ENCODE measurements at places on chromosomes 16 and 17.

GRCh38 chr17:57697891-57698711 lies 47.0 kb downstream of the CCDC182 start:
- DNase-seq: no peak

- DNase-seq: peak; percentile 70
Observed at GRCh38 chr17:4492721-4493561, 5.7 kb upstream of the SPNS2 start.

GRCh38 chr17:65485388-65486299 lies 75.8 kb downstream of the AXIN2 start:
- no peak for DNase-seq

DNA sequence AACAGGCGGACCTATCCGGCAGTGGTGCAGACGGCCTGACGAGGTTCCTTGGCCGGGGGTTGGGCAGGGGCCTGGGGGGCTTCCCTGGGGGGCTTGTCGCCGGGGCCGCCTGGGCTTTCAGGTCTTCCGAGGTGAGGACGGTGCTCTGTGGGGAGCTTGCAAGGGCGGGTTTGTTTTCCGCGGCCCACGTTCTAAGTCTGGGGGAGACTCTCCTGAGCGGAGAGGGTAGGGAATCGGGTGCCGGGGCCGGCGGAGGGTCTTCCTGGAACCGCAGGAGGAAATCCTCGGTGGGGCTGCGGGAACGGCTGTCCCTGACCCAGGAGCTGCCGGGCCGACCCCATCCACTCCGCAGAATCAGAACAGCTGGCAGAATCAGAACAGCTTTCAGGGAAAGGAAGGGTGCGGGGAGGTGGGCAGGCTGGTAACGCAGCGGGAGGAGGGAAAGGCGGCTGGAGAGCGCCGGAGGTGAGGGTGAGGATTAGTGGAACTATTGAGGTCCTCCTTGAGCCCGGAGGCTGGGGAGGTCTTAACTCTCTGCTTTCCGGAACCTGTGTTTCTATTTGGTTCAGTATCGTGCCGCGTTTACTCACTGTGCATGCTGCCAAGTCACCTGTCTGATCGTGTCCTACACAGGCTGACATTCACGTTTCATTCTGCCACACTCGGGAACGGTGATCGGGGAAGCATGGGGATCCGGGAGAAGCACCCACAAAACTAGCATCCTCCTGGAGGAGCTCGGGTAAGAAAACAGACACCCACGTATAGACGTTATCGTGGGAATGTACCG lies 28.9 kb downstream of the CPSF4L start:
- DNase-seq: no peak

DNA sequence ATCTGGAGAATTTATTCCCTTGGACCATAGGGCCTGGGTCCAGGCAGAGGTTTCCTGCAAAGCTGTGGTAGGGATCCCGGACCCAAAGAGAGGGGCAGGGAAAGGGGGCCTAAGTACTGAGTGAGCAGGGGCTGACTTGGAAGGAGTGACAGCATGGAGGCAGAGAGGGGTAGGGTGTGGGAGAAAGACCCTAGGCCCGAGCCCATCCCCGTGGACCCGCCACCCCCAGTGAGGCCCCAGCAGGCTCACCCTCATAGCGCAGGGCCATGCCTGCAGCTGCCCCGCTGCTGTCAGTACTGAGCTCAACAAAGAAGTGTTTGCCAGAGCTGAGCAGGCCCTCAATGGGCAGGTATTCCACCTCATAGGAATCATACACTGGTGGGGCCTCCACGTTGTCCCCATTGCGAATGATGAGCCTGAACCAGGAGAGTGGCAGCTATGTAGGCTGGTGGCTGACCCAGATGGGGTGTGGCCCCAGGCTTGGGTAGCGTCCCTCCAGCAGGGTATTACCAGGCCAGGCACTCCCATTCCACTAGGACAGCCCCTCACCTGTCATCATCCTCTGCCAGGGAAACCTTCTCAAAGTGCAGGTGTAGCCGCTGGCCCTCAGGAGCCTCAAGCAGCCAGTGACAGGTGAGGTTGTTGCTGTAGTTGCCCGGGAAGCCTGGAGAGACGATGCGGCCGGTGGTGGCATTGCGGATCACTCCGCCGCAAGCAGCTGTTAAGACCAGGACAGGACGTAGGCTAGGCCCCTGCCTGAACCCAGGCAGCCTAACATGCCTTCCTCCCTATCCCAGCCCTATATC lies 9.1 kb upstream of the PHF12 start:
- no peak for DNase-seq

- no peak for DNase-seq
Observed at GRCh38 chr17:74703311-74703710, 9.4 kb downstream of the CD300LF start.

DNA sequence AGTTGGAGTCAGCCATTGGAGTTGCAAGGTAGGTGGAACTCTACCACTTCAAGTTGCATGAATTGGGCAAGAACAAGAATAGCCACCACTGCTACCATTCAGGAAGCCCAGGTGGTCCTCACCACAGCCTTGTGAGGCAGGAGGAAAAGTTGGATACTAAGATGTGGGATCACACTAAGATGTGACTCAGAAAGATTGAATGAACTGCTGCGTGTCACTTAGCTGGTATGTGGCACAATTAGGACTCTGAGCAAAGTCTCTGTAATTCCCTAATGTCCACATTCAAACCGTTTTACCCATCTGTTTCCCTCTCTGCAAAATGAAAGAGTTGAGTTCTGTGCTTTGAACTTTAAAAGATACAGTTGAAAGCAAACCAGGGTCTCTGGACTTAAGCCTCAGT lies 44.7 kb upstream of the HS3ST3A1 start:
- DNase-seq: no peak

- no peak for DNase-seq
Observed at GRCh38 chr17:71486261-71486660, 634.6 kb upstream of the SOX9 start.

GRCh38 chr17:79793924-79794304 lies 3.0 kb downstream of the CBX8 start:
- no peak for DNase-seq

DNA sequence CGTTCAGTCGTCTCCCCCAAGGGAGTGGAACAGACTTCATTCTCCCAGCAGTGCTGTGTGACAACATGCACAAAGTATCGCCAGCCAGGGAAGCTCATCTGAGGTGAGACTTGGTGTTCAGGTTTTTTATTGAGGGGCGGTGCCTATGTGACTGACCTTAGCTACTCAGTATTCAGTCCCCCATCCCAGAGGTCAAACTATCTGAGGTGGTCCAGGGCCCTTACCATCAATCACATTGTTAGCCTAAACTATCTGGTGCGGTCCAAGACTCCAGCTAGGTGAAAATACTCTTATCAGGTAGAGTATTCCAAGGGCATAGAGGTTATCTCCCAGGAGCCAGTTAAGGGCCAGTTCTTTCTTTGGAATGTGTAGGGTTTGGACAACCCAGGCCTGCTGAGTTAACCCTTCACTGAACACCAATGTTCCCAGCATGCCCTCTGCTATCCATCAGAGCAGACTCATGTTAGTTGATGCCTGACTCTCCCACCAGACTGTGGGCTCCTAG lies 5.4 kb upstream of the CACNG1 start:
- no peak for DNase-seq

DNA sequence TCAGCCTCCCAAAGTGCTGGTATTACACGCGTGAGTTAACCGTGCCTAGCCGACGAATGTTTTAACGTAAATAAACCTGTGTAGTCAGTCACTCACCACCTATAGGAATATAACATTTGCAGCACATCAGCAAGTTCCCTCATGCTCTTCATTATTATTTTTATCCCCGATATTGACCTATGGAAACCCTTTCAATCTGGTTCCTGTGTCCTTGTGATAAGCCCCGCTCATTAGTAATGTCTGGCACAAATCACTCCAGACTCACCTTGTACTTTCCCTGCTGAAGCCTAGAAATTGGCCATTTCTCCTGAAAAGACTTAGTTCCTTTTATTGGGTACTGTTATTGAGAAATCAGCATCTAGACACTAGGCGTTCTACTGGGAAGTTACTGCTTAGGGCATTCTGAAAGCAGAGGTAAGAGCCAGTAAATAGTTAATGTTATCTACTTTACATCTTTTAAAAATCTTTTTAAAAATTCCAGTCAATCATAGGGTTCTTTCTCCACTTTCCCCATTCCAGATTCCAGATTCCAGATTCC lies 1.5 kb upstream of the PHKG2 start:
- DNase-seq: no peak

GRCh38 chr17:34024806-34025551 lies 230.1 kb upstream of the CCL2 start:
- DNase-seq: no peak

GRCh38 chr16:2804728-2805127 lies 6.5 kb downstream of the PRSS41 start:
- DNase-seq: no peak

DNA sequence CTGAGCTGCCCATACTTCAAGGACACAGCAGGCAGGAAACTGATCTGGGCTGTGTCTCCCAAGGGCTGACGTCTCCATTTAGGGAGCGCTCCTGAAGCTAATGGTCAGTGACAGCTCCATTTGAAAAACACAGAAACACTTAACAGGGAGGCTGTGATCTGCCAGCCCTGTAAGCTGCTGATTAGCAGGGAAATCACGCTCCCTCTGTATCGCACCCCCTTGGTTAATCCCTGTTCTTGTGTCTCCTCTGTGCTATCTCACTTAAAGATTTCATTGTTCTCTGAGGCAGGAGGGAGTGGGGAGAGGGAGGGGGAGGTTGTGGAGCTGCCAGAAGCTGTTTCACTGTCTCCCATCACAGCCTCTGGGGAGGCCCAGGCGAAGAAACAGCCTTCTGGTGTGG lies 47.4 kb upstream of the CACNG3 start:
- DNase-seq: no peak

DNA sequence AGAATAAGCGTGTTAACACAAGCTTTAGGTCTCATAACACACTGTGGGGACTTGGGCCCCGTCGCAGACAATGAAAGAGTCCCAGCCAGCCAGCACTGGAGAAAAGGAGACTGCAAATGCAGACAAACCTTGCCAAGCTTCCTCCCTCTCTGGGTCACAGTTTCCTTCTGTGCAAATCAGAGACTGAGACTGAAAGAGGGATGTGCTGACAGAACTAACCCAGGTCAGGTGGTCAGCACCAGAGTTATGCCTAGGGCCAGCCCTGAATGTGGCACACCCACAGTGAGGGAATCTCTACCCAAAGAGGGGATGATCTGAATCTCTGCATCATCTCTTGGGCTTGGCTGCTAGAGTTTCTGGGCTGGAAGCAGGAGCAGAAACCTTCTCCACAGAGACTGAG lies 282.3 kb upstream of the CCL2 start:
- DNase-seq: no peak

DNA sequence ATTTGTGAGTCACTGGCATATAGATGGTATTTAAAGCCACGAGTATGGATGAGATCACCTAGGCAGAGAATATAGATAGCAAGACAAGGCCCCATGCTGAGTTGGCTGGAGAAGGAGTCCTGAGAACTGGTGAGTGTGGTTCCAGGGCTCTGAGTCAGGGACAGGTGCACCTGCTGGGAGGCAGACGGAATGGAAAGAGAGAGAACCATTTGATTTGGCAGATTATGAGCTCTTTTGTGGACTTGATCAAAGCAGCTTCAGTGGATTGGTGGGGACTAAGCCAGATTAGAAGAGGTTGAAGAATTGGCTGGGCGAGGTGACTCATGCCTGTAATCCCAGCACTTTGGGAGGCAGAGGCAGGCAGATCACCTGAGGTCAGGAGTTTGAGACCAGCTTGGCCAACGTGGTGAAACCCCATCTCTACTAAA lies 4.3 kb upstream of the C16orf92 start:
- DNase-seq: no peak

DNA sequence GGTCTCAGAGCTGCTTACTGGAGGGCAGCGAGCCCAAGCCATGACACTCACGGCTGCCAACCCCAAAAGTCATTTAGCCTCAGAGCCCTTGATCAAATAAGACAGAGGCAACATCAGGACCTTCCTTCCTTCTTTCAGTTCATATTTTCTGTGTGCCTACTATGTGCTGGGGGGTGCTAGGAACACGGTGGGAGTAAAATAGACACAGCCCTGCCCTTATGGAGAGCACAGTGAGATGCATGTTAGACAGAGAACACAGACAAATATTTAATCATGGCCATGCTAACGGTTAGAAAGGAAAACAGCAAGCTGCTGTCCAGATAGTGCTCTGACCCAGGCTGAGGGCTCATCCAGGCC lies 4.5 kb upstream of the BRD7 start:
- DNase-seq: no peak

DNA sequence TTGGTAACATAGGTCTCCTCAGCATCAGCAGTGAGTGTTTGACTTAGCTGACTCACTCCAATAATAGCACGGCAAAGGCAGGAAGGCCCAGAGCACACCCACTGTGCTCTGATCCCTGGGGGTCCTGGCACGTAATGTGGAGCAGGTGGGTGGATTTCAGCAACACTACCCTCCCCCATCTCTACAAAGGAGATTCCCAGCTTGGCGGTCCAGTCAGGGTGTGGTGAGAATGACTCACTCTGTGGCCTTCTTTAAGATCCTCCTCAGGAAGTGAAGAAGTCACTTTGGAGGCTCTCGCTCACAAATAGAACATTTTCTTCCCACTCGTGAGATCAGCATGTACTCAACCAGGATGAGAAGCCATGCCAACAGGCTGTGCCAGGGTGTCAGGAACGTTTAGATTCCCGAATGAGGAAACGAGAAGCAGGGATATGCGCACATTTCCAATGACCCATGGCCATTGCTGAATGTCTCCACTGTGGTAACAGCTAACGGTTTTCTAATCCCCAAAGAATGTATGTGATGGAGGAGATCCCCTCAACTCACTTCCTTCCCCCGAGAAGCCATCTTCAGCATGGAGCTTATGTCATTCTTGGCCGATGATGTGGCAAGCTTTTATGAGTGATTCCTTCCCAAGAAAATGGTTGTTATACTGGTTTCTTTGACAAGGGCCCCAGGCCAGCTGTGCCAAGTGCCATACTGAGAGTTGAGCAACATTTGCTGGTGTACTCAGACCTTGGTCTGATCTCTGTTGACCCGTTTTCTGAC lies 365.2 kb downstream of the C16orf95 start:
- DNase-seq: peak; percentile 12

DNA sequence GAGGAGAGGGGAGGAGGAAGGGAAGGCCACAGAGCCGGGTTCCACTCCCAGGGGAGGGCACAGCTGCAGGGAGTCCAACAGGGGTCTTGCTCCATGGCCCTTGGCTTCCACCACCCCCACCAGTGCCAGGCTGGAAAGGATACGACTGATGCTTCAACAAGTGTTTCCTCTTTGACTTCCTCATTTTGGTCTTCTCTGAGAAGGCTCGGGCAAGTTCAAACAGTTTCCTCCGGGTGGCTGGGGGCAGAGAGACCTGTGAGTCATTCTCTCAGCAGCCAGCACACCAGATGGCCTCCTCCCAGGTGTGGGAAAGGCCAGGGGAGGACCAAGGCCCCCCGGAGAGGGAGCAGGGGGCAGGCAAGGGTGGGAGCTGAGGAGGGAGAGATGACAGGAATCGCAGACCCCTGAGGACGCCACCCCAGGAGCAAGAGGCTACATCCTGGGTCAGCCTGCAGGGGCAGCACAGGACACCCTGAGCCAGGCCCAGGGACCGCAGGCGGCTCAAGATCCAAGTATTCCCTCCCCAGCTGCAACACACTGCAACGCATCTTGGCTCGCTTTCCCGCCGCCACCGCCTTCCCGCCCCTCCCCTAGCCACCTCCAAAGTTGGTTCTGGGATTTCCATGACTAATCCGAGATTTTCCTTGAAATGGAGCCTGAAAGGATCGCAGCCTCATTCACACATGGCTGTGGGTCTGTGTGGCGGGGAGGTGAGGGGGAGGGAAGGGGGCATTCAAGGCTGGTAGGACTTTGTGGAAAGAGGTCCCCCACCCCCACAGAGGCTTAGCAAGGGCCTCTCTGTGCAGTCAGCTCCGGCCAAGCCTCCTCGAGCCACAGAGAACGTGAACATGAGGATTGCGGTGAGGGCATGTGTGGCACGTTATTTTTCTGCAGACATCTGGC lies 18.4 kb upstream of the MRPS23 start:
- DNase-seq: peak; percentile 71

Data from epithelial cell of prostate (primary cell).